ENCODE measurements at places on chromosomes 2 and 18.

- no peak for DNase-seq
Measured at GRCh38 chr2:23636426-23636825, 251.4 kb downstream of the KLHL29 start.

DNA sequence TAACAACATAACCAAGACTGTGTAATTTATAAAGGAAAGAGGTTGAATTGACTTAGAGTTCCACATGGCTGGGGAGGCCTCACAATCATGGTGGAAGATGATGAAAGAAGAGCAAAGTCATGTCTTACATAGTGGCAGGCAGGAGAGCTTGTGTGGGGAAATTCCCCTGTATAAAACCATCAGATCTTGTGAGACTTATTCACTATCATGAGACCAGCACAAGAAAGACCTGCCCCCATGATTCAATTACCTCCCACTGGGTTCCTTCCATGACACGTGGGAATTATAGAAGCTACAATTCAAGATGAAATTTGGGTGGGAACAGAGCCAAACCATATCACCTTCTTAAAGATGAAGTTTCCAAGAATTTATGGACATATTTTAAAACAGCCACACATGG, 2.5 kb upstream of the IL36RN start:
- peak; percentile 18 for DNase-seq

- DNase-seq, result no peak
Measured at GRCh38 chr18:44423814-44424644, 256.7 kb upstream of the SETBP1 start.

DNA sequence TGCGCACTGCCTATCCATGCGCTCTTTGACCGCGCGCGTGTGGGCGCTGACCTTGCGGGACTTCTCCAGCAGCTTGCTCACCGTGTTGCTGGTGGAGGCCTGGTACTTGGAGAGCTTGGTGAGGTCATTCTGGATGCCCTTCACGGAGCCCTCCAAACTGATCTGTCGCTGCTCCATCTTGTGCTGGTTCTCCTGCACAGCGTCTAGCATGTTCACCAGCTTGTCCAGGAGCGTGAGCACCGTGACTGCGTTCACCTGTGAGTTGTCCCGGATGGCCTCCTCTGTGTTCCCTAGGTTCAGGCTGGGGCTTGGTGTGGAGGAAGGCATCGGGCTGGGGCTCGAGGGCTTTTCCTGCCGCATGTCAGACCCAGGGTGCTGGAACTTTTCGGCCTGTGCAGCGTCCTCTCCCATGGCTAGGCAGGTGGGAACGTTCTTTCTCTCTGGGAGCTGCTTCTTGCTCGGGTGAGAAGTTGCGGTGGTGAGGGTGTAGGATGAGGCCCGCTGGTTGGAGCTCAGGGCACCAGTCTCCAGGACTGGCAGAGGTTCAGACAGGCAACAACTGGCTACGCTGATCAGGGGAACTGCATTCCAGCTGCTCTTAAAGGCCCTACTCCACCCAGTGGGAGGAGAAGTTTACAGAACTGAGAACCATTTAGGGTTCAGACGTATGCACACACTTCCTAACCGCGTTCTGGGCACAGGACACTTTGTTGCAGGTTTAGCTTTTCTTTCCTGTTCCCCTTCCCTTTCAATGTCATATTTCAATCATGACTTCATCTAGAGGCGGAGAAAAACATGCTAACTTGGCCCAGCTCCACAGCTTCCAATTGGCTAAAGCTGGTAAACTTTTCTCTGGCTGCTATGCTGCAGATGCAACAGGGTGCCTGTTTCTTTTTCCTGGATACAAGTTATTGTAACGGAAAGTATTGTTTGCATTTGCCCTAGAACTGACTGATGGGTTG, at the start of gene CAVIN2:
TSS of gene CAVIN2 (minus strand) at position 574 of the 962 bp plus-strand sequence. CDS start at position 411, 163 bp downstream.
- no peak for DNase-seq

DNA sequence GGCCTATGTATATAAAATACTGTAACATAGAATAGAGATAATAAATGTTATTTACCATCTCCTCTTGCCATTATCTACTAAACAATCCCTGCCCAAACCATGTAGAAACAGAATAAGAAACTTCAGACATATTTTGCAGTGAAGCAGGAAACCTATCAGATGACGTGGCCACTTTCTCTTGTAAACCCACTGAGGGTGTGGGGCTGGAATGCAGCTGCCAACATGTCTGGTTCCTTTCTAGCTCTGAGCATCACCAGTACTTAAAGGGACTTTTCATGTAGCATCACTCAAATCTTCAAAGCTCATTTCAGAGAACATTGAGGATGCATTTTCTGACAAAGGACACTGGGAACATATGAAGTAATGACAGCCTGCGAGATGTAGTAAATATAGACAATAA, 251.8 kb downstream of the LPIN1 start:
- DNase-seq, result no peak

DNA sequence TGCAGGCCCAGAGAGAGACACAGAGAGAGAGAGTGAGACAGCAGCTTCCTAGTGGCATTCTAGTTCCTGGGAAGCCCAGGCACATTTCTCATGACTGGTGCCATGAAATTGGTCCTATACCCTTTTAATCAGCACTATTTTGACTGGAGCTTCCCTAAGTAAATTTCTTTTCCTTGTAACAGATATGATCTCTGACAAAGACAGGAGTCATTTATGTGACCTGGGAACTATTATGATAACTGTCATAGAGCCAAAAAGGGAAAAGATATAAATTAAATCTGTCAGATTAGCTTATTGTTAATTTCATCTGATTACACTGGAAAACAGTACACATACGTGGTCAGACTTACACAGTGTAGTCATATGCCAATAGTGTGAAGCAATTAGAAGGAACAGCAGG, 161.3 kb upstream of the HNRNPA3 start:
- DNase-seq, result no peak

- DNase-seq, result no peak
Measured at GRCh38 chr2:38549851-38550250, 52.9 kb downstream of the HNRNPLL start.

DNA sequence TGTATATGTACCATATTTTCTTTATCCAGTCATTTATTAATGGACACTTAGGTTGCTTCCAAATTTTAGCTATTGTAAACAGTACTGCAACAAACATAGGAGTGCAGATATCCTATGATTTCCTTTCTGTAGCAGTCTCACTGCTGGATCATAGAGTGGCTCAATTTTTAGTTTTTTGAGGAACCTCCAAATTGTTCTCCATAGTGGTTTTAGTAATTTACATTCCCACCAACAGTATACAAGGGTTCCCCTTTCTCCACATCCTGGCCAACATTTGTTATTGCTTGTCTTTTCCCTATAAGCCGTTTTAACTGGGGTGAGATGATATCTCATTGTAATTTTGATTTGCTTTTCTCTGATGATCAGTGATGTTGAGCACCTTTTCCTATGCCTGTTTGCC, 114.3 kb downstream of the TMEM17 start:
- no peak for DNase-seq

DNA sequence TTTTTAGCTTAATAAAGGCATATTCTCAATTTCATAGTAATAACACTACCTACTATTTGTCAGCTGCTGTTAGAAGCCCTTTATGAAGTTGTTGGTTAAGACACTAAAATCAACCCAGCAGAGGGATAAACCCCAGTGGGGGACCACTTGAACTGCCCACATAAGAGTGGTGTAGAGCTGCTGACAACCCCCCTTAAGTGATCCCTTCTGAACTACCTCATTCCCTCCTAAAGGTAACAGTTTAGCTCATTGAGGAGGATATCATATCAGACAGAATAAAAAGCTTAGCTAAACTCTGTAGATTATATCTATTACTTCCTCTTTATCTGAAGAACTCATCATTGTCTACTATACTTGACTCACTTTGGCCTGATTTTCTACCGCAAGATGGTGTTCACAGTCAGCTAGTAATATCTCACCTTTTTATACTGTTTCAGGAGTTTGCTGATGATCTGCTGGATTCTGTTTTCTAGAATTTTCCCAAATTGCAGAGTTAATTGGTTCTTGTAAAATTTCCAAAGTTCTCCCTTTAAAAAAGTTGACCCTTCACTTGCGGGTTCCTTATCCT, 16.2 kb downstream of the GALM start:
- DNase-seq, result no peak

- DNase-seq, result no peak
Measured at GRCh38 chr2:176553685-176554100, 284.5 kb downstream of the MTX2 start.

DNA sequence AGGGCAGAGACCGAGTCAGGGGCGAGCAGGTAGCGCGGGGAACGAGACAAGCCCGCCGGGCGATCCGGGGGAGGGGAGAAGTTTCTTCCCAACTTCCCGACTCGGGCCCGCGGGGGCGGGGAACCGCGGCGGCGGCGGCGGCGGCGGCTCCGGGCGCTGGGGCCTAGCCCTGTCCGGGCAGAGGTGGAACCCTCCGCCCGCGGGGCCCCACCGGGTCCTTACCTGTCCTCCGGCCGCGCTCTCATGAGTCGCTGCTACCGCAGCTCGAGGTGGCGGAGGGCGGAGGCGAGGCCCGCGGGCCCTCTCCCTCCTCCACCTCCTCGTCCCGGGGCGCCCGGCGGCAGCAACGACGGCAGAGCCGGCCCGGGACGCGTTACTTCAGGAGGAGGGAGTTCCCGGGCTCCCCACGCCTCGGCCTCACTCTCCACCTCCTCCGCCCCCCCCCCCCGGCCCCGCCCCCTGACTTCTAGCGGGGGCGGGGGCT, at the start of gene YES1:
TSS of gene YES1 (minus strand) at position 351 of the 484 bp plus-strand sequence. CDS start 55,415 bp downstream, outside the sequence.
- DNase-seq, result no peak

GRCh38 chr2:7272210-7272609, 355.0 kb downstream of the RNF144A start:
- no peak for DNase-seq

DNA sequence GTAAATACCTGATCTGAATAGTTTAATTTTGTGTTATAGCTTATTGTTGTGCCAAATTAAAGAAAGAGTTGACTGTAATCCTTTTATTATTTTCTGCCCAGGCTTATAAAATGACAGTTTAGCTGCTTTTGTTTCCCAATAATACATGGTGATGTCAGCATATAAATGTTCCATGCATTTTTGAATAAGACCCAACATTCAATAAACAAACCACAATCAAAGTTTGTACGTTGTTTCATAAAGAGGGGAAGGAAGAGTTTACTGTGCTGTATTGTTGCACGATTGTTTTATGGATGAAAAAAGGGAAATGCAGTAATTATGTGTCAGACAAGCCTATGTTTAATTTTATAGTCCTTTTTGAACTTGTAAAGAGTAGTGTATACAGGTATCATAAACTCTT, 177.2 kb upstream of the SCN7A start:
- DNase-seq, result no peak

GRCh38 chr18:61569176-61569892, 236.1 kb downstream of the CDH20 start:
- no peak for DNase-seq

DNA sequence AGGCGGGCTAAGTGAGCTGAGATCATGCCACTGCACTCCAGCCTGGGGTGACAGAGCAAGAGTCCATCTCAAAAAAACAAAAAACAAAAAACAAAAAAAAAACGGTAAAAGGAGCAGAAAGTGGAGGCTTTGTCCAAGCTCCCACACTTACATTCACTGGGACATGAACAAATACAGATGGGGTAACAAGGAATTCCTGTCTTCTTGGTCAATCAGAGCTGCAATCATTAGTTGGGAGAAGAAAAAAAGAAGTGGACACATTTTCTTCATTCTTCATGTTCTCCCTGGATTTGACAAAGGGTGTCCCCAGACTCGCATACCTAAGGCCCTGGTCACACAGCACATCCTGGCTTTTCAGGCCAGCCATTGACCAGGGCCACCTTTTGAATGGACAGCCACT, 124.6 kb downstream of the SOCS6 start:
- DNase-seq, result no peak

DNA sequence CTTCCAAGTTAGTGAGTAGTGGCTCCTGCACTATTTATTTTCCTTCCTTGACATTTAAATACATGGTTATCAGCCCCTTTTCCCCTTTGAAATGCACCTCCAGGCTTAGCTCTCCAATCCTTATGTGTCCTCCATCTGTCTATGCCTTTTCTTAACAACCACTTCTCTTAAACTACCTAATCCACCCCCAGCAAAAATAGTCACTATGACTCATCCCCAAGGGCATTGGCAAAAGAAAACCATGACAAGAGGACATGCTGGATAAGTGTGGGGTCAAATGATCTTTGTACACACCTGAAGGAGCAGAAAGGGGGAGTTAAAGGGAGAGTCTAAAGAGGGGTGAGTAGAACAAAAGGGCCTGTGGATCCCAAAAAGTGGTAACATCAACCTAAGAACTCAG, 127.2 kb downstream of the ANKRD44 start:
- DNase-seq, result no peak

GRCh38 chr18:8616028-8616401, 6.8 kb downstream of the RAB12 start:
- no peak for DNase-seq

GRCh38 chr2:241641631-241642030, 4.1 kb downstream of the ATG4B start:
- no peak for DNase-seq

GRCh38 chr2:100924520-100925451, 77.3 kb upstream of the RPL31 start:
- DNase-seq, result no peak

DNA sequence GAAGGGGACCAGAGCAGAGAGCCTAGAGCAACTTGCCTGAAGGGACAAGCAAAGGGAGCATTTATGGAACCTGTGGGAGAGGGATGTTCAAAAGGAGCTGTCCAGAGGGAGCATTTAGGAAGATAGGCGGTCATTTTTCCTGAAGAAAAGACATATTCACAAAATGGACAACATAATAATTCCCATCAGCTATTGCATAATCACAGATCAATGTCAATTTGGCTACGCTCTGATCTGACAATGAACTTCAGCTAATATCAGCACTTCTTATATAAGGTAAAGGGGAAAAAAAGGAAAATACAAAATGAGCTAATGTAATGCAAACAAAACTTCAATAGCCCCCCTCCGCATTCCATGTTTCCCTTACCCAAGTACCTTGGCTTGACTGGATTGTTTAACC, 291.1 kb upstream of the CDH7 start:
- DNase-seq, result no peak

- DNase-seq, result no peak
Measured at GRCh38 chr2:165902934-165903333, 50.6 kb downstream of the TTC21B start.

DNA sequence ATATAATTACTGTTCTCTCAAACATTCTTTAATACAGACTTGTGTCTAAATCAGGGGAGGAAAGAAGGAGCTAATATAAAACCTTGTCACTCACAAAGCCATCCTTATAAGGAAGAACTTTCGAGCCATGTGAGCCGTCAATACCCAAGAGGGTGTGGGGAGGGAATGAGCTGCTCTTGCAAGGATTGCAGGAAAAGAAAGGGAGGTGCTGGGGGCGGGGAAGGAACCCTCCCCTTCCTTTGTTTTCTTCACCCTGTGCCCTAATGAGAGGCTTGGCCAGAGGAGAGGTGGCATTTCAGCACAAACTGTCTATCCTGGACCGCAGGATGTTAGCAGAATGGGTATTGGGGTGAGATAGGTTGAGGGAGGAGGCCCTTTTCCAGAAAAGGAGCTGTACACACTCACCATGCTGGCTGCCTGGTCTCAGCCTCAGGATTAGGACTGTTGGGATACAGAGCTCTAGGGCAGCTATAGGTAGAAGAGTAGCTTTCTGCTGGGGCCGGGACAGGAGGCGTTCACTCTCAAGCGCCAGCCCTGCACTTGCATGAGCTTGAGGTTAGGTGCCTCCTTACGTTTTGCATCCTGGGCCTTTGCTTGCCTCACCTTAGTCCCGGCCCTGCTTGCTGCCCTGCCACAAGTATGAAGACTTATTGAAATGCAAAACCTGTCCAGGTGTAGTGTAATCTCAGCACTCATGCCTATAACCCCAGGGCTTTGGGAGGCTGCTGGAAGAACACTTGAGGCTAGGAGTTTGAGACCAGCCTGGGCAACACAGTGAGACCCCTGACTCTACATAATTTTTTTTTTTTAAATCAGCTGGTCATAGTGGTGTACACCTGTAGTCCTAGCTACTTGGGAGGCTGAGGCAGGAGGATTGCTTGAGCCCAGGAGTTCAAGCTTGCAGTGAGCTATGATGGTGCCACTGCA, 190.5 kb downstream of the LOXHD1 start:
- DNase-seq, result no peak
